ENCODE measurements at places on chromosomes 6 and 20.

DNA sequence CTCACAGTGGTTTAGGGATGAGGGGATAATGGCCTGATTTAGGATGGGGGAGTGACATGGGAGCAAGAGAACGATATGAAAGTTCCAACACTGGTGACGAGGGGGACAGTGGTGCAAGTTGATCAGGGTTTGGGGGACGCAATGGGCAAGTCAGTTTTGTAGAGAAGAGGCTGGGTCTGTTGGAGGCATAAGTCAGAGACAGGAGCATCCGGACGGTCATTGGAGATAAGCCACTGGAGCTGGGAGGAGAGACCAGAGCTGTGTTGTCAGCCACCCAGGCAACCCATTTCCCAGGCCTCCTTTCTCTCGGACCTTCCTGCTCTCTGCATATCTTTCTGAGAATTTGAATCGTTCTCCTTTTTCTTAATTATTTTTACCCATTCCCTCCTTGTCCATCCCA lies 9.5 kb downstream of the DNPH1 start:
- DNase-seq = no peak

DNA sequence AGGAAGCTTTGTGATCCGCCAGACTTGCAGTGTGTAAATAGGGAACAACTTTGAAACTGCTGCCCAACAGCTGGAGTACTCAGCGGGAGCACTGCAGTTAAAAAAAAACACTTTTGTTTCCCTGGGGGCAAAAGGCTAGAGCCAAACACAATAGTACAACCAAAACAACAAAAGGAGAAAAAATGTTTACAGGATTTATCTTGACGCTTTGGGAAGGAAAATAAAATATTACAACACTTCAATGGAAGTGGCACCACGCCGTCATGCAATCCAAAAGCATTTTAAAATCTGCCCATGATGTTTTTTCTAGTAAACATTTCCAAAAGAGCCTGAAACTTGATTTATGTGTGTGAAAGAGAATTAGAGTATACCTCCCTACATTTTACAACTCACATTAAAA lies 26.0 kb downstream of the PTPRK start:
- no peak for DNase-seq

GRCh38 chr6:44666324-44666723 lies 278.8 kb downstream of the CDC5L start:
- no peak for DNase-seq

DNA sequence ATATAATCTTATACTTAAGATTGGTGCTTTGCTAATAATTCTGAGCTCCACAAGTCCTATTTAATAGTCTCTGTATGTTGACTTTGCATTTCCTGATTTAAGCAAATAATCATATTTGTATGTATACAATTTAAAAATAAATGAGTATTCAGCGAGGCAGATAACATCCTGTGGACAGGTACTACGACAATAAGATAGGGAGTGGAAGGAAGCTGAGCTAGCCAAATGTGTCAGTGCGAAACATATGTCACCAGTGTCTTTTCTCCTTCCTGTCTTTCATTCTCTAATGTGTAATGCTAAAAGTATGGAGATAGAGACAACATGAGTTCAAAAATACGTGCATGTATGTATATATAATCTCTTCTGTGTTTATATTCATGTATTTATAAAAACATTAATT lies 359.6 kb upstream of the KCNQ5 start:
- DNase-seq = no peak

- no peak for DNase-seq
These were observed 133.4 kb upstream of the CDH4 start for GRCh38 chr20:61118429-61119224.

GRCh38 chr6:161319231-161319630 lies 45.4 kb upstream of the AGPAT4 start:
- no peak for DNase-seq

- no peak for DNase-seq
These were observed 14.9 kb downstream of the PRKN start for GRCh38 chr6:162712694-162713093.

GRCh38 chr6:114747995-114748625 lies 405.3 kb upstream of the HS3ST5 start:
- DNase-seq = no peak

- no peak for DNase-seq
These were observed 474 bp downstream of the RBM38 start for GRCh38 chr20:57391439-57392301.

DNA sequence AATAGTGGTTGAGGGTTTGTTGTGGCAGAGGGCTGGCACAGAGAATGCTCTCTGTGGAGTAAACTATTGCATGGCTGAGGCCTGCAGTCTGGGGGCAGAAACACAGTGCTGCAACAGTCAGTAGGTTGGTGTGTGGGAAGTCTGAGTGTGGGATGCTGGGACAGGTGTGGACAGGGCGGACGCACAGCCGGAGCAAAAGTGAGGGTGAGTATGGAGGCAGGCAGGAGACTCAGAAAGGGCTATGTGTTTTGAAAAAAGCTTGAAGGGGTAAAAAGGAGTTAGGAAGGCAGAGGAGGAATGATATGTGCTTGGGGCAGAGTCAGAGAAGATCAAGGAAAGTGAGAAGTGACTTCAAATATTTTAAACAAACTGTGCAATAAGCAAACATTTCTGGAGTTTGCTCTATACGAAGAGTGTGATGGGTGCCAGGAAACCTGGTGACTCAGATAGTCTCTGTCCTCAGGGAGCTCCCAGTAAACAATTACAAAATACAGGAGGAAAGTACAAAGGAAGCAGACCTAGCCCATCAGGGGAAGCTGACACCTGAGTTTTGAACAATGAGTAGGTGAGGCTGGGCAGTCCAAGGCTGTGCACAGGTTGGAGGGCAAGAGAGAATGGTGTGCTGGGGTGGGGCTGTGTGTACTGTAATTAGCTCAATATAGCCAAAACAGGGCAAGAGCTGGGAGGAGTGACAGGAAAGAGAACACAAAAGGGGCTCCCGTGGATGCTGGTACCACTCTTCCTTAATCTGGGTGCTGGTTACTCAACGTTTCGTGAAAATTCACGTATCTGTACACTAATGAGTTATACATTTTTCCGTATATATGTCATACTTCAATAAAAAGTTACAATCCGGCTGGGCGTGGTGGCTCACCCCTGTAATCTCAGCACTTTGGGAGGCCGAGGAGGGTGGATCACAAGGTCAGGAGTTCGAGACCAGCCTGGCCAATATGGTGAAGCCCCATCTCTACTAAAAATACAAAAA lies 55.2 kb downstream of the PIGU start:
- DNase-seq = no peak

DNA sequence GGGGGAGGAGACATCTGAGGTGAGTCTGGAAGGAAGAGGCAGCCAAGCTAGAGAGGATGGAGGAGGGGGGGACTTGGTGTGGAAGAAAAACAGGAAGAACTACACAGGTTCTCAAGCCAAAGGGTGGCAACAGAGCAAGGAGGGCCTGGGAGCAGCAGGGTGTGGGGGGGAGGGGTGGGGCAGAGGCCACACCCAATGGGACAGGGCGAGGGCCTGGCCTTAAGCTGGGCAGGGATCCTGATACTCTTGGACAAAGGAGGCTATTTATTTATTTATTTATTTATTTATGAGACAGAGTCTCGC lies 359.0 kb downstream of the ZFAND3 start:
- DNase-seq = no peak

DNA sequence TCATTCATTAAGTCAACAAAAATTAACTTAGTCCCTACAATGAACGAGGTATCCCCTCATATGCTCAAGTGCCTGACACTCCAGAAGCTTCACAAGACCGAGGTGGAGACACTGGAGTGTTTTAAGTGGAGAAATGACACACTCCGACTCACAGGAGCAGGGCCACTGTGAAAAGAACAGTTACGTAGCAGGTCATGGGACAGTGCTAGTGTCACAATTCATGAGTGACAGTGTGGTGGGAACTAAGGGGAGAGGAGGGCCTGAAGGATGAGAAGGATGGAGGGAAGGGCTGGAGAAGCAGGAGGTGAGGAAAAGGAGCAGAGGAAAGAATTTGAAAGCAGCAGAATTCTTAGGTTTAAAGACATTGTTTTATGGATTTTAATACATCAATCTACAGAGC lies 1.3 kb upstream of the HLA-A start:
- no peak for DNase-seq

GRCh38 chr6:11947063-11947462 lies 65.0 kb upstream of the HIVEP1 start:
- no peak for DNase-seq

GRCh38 chr6:5876076-5876475 lies 130.6 kb downstream of the NRN1 start:
- DNase-seq = no peak

- DNase-seq = no peak
These were observed 15.2 kb downstream of the CDH22 start for GRCh38 chr20:46293084-46293483.

DNA sequence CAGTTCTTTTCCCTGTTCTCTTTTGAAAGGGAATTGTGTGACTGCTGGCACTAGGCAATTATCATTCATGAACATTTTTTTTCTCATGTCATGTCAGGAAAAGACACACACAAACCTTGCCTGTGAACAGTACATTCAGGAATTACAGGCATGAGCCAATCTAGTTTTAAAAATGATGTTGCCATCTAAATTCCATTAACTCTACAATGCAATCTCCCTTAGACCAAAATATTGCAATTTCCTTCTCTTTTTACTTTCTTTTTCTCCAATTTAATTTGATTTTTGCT lies 127.5 kb upstream of the STMND1 start:
- no peak for DNase-seq

- no peak for DNase-seq
These were observed 37.9 kb upstream of the HDDC2 start for GRCh38 chr6:125339653-125340052.

GRCh38 chr6:143253586-143253985 lies 192.9 kb downstream of the AIG1 start:
- no peak for DNase-seq

DNA sequence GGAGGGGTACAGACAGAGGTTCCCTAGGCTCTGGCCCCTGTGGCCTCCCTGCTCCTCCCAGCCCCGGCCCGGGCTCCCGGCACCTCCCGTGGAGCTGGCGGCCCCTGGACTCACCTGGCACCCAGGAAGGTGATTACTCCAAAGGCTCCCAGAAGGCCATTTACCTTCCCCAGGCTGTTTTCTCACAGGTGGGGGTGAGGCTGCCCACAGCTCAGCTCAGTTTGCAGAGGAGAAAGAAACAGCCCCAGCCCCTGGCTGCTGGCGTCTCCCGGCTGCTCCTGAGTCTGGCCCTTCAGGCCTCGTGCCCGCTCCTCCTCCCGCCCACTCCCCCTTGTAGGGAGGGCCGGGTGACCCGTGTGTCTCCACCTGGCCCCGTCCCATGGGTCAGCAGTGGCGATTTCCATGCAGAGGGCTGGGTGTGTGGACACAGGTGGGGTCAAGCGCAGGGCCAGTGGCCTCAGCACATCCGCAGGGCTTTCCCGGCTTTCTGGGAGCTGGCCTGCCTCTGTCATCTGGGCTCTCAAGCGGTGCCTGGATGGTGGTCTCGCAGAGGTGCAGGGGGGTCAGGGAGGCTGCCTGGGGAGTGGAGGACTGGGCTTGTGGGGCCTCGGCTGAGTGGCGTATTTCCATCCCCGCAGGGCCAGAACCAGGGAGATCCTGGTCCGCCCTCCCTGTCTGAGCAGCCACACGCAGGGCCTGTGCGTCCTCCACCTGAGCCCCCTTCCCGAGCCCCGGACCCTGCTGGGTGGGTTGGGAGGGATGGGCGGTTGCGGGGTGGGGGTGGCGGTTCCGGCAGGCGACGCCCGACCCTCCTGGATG lies 20.2 kb upstream of the GATA5 start:
- no peak for DNase-seq

DNA sequence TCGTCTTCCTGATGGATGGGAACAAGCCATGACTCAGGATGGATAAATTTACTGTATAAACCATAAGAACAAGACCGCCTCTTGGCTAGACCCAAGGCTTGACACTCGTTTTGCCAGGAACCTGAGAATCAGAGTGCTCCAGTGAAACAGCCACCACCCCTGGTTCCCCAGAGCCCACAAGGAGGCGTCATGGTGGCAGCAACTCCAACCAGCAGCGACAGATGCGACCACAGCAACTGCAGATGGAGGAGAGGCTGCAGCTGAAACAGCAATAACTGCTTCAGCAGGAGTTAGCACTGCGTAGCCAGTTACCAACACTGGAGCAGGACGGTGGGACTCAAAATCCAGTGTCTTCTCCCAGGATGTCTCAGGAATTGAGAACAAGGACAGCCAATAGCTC lies 100.9 kb upstream of the SAMD5 start:
- DNase-seq = no peak

- DNase-seq = no peak
These were observed 9.4 kb upstream of the RAB44 start for GRCh38 chr6:36688063-36688738.

DNA sequence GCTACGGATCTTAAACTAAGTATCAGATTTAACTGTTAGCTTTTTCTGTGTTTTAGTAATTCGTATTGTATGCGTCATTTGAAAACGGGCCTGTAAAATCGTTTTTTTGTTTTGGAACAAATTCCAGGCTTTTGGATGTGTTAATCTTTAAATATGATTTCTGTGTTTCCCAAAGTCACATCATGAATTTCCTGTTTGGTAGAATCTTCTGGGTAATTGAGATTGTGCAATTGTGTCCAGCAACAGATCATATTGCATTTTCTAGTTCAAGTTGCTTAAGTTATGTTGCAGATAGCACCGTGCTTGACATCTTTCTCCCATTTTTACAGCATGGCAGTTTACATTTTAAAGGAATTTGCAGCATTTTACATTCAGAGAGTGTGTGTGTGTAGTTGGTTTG lies 1.9 kb downstream of the MAPK14 start:
- DNase-seq = peak; percentile 44

- no peak for DNase-seq
These were observed 106.8 kb downstream of the PXDC1 start for GRCh38 chr6:3644739-3645012.

DNA sequence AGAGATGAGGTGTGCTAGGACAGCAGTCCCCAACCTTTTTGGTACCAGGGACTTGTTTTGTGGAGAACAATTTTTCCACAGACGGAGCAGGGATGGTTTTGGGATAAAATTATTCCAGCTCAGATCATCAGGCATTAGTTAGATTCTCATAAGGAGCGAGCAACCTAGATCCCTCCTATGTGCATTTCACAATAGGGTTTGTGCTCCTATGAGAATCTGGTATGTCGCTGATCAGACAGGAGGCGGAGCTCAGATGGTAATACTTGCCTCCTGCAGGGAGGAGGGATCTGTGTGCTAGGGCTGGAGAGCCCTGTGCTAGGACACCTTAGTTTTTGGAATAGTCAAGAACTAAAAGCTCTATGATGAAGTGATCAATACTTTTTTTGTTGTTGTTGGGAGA lies 2.5 kb downstream of the SMIM13 start:
- no peak for DNase-seq

DNA sequence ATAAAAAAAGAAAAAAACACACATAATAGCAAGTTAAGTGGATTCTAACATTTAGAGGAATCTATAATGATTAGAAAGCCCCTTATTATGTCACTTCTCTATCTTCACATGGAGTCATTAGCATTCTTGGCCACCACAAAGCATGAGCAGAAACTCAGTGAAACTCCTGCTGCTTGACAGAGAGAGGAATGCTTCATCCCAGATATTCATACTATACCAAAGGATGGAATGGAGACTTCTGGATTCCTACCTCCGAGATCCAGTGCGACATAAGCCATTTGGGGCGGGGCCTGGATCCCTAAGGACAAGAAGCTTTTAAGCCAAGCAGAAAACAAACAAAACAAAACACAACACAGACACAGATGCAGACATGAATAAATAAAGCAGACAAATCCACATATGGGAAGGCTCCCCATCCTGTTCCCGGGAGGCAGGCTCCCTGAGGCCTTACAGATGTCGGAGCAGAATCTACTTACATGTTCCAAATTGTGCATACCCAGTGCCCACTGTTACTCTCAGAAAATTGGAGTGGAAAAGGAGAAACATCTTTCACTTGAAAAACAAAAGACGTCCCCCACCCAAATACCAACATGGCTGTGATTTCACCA lies 727.3 kb downstream of the MAFB start:
- no peak for DNase-seq

Measured in forelimb muscle (tissue), 1 donor.